ENCODE measurements at places on chromosomes 12 and 14. TPM values are rescaled to one million over a fixed set of nuclear protein-coding genes. Genes with fewer than 3 reads are reported as not detected.

TMBIM4 gene
- 26.6 TPM for total RNA-seq

KRT6B gene
- not detected for total RNA-seq

SNAPC1 gene
- total RNA-seq: 1.3 TPM

NEUROD4 gene
- total RNA-seq: 206 TPM

ACOT6 gene
- not detected for total RNA-seq

MSRB3 gene
- 1.6 TPM for total RNA-seq

C14orf180 gene
- total RNA-seq: not detected

ITGA7 gene
- total RNA-seq: 156 TPM

SLC16A7 gene
- total RNA-seq: 11.2 TPM

ARF3 gene
- 162 TPM for total RNA-seq

PRPF39 gene
- 46.7 TPM for total RNA-seq

EGLN3 gene
- total RNA-seq: 1.9 TPM

HECTD1 gene
- total RNA-seq: 165 TPM

DNA sequence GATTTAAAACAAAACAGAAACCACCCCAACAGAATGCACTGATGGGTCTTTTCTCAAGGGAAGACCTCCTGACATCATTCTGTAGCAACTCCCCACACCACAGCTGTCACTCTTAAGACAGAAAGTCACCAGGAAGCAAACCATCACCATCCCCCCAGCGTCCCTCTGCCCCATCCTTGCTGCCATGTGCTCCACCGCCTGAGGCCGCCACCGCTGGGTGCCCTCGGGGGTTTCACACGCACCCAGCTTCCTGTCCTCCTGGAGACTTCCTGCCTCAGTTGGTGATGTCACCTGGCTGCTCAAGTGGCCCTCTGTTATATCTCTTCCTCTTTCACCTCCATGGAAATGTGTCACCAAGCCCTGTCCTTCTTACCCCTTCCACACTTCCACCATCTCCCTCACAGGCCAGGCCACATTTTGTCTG, 71.4 kb upstream of the GPR68 start:
- DNase-seq: no peak

DNA sequence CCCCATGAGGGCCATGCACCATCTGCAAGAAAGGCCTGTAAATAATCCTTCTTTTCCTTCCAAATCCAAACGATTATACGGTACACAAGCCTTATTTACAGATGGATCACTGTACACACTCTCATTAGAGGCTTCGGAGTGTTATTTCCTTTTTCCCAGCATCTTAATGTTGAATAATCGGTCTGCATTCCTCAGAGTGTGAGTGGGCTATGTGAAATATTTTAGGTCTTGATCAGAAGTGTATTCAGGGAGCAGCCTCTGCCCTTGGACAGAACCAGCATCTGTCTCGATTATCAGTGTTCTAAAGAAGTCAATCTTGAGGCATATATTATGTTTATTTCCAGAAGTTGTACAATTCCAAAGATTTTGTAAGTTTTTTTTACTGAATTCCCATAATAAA, 340.6 kb downstream of the SEC23A start:
- DNase-seq: no peak

GRCh38 chr12:64526859-64527258, 74.9 kb downstream of the TBK1 start:
- no peak for DNase-seq

GRCh38 chr14:43535231-43535838, 971.7 kb downstream of the FSCB start:
- DNase-seq: no peak

GRCh38 chr14:61766151-61766550, 3.9 kb downstream of the SNAPC1 start:
- DNase-seq: no peak

DNA sequence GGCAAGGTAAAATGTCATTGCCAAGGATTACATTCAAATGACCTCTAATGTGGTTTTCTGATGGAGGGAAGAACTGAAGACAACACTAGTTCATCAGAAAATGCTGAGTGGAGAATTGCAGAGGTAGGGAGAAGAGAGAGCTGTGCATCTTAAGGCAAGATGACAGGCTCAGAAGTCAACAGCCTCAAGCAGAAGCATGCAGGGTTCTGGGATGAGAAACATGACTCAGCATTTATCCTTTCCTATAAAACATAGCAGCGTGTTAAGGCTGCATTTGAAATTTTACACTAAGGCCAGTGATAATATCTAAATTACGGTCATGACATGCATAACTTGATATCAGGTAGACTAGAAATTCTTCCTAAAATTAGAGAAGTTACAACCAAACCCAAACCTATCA, 53.7 kb upstream of the DYRK2 start:
- DNase-seq: no peak

DNA sequence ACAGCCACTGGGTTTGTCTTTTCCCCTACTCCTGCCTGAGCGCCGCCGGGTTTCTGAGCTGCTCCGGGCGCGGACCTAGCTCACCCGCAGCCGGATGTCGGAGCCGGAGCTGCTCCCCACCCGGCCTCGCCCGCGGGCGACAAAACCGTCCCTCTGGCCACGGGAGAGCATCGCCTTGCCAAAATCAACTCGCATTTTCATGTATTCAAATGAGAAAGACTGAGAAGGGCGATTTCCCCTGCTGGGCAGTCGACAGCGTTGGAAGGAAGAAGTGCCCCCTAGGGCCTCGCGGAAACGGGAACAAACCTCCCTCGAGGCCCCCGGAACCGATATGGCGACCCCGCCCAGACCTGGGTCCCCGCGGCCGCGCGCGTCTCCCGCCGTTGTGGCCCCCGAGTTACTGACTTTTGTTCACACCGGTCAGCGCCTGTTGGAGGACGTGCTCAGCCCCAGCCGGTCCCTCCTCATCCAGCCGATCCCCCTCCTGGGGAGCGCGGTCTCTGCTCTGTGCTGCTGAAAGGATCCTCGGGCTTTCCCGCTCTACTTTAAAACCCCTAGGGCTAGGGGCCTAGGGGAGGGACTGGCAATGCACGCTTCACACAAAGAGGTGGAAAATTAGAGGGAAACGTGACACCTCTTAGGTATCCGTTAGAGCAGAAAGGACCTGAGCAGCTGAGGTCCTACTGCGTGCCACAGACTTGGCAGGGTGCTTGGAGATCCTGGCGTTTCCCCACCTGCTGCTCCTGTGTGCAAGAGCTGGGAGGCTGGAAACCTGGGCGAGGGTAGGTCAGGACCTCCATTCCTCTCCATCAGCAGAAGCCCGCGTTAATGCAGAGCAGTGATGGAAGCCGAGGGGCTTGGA, 4.3 kb downstream of the TTC6 start:
- DNase-seq: peak; percentile 44

- no peak for DNase-seq
Observed at GRCh38 chr12:109952873-109953272, 43.3 kb downstream of the GIT2 start.

DNA sequence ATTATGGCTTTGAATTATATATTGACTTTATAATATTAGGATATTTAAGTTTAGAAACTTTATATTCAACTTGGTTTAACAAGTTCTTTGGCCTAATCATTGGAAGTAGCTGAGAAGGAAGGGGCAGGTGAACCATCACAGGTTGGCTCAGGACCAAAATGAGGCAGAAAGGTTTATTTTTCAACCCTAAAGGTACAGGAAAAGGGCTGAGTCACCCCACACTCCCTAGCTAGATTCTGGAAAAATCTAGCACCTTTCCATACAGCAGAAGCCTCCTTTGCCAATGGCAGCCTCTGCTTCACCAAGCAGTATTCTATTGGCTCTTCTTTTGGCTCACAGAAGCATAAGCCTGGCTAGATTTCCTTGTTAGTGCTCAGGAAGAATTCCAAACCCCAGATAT, 19.3 kb upstream of the MED6 start:
- DNase-seq: no peak

GRCh38 chr14:104863923-104864266, 1.2 kb upstream of the CEP170B start:
- DNase-seq: no peak

DNA sequence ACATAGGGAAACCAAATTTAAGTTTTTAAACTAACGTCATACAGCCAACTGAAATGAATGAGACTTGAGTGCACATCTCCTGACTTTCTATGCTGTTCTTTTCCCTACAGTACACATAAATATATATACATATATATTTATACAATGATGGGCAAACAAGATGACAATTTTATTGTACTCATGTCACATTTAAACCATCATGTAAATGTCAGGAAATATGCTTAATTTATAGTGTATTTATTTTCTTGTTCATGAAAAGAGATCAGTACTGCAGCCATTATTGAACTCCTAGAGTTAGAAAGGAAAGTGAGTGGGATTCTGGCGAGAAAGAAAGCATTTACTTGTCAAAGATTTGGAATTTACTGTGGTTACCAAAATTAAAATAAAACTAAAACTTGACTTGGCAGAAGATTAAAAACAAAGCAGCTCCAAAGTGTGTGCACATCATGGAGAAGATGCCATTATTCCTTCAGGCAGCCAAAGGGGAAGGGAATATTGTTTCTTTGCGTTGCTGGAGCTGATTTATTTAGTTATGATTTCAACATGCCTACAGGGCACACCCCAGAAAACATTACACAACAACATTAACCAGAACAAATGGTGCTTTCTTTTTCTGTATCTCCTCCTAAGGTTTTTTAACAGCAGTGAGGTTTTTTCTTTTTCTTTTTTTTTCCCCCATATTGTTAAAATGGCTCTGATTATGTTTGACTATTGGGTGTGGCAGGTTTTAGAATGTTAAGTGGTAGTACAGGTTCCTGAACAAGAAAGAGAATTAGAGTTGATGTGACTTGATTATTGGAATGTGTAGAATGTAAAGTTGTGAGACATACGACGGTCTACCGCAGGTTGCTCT, 144.6 kb downstream of the RAD51B start:
- no peak for DNase-seq

- DNase-seq: no peak
Observed at GRCh38 chr12:18242380-18243089, 18.8 kb upstream of the PIK3C2G start.

- no peak for DNase-seq
Observed at GRCh38 chr14:68153275-68153674, 333.7 kb downstream of the RAD51B start.

- no peak for DNase-seq
Observed at GRCh38 chr12:77992760-77993159, 162.1 kb downstream of the NAV3 start.

- DNase-seq: peak; percentile 62
Observed at GRCh38 chr14:102497998-102498677, 11.4 kb downstream of the ANKRD9 start.

- no peak for DNase-seq
Observed at GRCh38 chr14:80152166-80152565, 59.1 kb downstream of the DIO2 start.

- no peak for DNase-seq
Observed at GRCh38 chr12:68951652-68952051, 18.7 kb upstream of the CPM start.

DNA sequence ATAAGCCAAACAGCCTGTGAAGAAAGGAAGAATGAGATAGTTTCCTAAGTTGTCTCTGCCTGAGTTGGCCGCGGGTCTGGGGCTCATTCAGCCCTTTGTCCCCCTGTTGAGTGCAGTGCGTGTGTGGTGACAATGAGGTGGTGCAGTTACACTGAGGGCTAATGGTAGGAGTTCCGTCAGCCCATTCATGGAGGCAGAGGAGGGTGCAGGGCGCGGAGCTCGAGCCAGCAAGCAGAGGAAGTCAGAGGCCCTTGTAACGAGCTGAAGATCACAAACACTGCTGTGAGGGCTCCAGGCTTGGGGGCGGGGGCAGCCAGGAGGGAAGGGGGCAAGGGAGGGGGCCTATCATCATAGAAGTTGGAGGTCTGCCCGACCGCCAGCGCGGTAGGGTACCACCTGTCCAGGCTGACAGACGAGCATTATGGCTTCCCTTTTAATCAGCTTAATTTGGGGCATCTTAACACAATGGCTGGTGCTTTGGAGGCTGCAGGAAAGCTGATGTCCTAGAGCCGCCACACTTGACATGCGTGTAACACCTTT, 20.5 kb downstream of the CCND2 start:
- DNase-seq: no peak

DNA sequence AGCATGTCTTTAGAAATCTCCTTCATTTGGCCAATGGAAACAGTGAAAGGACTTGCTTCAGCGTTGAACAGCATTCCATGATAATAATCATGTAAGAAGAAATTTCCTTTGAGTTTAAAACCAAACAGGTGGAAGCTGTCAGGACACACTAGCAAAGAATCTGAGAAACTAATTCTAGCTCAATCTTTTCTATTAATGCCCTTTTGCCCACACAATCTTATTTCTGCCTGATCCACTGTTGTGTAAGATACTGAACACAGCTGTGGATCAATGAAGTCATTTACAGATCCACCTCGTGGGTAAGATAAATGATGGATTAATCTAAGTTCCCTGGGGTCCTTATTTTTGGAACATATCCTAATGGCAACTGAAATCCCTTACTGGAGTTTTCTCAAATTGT, 536.9 kb upstream of the LMO3 start:
- DNase-seq: no peak

- no peak for DNase-seq
Observed at GRCh38 chr12:127678945-127679344, 588.0 kb upstream of the TMEM132C start.

DNA sequence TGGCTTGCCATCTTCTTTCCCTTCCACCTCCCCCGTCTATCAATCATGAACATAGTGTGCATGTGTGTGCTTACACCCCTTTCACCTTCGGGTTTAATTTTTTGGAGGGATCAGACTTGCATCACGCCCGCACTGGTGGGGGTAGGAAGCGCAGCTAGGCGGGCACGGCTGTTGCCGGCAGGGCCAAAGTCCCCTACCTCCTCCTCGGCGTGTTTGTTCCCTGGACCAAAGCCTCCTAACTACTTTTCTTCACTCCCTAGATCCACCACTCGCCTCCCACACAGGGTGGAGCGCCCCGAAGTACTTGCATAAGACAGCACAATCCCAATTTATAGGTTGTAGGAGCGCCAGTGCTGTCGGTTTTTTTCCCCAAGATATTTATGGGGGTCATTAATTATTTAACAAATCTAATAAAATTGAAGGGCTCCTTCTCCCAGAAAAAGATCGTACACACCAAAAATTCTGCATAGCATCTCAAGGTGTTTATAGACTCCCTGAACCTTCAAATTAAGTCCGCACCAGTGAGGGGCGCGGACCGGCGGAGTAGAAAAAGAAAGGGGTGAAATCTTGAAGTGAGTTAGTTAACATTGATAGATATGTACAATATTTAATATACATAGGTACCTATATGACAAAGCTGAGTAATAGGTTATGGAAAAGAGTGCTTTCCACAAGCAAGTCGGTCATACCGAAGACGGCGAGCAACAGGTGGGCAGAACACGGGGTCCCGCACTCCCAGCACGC, 717 bp downstream of the PKP2 start:
- DNase-seq: no peak

DNA sequence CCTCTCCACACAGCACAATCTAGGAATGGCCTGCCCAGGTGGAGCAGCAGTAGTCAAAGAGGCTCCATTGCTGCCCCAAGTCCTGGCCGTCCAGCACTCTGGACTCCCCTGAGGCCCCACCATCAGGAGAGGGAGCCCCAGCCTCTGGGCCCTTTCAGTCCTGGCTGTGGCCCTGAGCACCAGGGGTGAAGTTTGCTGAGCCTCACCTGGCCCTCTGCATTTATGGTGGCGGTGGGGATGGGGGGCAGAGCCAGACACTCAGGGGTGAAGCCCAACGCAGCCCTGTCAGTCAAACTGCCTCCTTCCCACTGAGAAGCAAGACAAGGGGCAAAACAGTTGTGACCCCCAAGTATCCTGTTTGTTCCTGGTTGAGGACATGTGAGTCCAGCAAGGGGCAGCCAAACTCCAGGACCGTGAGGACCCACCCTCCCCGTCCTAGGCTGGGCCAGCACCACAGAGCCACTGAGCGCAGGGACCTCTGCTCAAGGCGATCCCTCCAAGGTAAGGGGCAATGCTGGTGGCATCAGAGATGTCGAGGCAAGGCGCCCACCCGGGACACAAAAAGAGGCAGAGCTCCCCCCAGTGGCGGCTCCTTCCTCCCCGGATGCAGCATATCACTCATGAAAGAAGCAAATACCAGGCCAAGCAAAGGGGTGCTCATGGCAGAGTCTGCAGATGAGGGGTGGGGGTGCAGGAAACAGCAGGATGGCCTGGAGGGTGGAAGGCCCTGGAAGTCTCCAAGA, 4.8 kb upstream of the AMN start:
- DNase-seq: peak; percentile 82
